Liver (tissue), 10 donors: ENCODE measurements at places on chromosomes 1 and 21.
A peak's percentile ranks its signal among the peaks of the same experiment; 100 is the strongest.

DNA sequence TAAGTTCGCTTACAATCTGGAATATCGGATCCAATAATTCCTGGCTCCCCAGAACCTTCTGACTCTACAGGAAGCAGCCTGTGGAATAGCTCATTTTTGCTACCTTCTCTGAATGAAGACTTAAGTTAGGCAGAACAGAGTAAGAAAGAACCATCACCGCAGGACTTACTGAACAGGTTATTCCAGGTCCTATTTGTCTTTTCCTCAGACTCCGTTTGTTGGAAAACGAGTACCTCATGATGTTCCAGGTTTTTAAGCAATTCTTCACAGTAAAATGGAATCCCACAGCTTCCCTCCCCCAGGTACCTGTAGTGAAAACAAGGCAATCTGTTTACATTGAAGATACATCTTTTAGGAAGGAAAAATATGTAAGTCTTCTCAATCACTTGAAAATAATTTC, 59.8 kb downstream of the ADCY10 start:
- H3K4me1 ChIP-seq = no peaks in the 10 kb centered on the region
- no peak overlapping the region for H3K4me3 ChIP-seq
- no peak overlapping the region for H3K27ac ChIP-seq
- H3K27me3 ChIP-seq = no peaks in the 10 kb centered on the region

- no peak for DNase-seq
- no peak overlapping the region for H3K27ac ChIP-seq
- no peaks in the 10 kb centered on the region for H3K36me3 ChIP-seq
- H3K27me3 ChIP-seq = no peaks in the 10 kb centered on the region
- peaks cover 1% of the 10 kb centered on the region for H3K4me1 ChIP-seq
These were observed 176.9 kb upstream of the SGIP1 start for GRCh38 chr1:66357021-66357420.

GRCh38 chr1:64935551-64936155, 30.7 kb downstream of the JAK1 start:
- no peak overlapping the region for H3K27ac ChIP-seq
- no peaks in the 10 kb centered on the region for H3K36me3 ChIP-seq
- no peak overlapping the region for H3K4me3 ChIP-seq
- no peak for DNase-seq
- peaks cover 23% of the 10 kb centered on the region for H3K4me1 ChIP-seq

DNA sequence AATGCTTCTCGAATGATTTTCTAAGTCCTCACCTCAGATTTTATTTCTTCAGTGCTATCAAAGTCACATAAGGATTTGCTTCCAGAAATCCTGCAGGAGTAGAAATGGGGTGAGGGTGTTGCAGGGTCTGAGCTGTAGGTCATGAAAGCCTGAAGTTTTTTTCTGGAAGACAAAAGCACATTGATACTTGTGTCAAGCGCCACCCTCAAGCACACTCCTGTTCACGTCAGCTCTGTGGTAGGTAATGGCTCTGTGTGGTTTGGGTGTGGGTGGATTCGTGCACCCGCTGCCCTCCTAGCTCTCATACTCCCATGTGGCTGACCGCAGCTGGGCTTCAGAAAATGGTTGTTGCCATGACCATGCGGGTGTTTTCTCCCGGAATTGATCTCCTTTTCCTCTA, 39.9 kb downstream of the AKNAD1 start:
- no peaks in the 10 kb centered on the region for H3K27me3 ChIP-seq
- H3K36me3 ChIP-seq = no peaks in the 10 kb centered on the region
- no peak overlapping the region for H3K27ac ChIP-seq
- no peaks in the 10 kb centered on the region for H3K4me1 ChIP-seq

GRCh38 chr1:227318853-227319607, 738 bp upstream of the CDC42BPA start:
- H3K27me3 ChIP-seq = no peaks in the 10 kb centered on the region
- DNase-seq = peak; percentile 46
- peak overlapping the region; percentile 96 for H3K27ac ChIP-seq
- H3K4me1 ChIP-seq = peaks cover 40% of the 10 kb centered on the region
- H3K36me3 ChIP-seq = no peaks in the 10 kb centered on the region
- H3K4me3 ChIP-seq = peak overlapping the region; percentile 98

GRCh38 chr1:162067466-162067865, 2.0 kb upstream of the NOS1AP start:
- no peak for DNase-seq
- H3K4me3 ChIP-seq = no peak overlapping the region
- H3K27me3 ChIP-seq = no peaks in the 10 kb centered on the region
- H3K36me3 ChIP-seq = no peaks in the 10 kb centered on the region
